Activated naive CD8-positive, alpha-beta T cell treated with anti-CD3 and anti-CD28 coated beads, Interleukin-2, amount 10 ng/mL, durations not matched to agents 7 days and 5 days (primary cell): ENCODE measurements at places on chromosomes 2 and 18. TPM values are rescaled to one million over a fixed set of nuclear protein-coding genes. Genes with fewer than 3 reads are reported as not detected.

The SLC19A3 gene
- not detected for total RNA-seq

GRCh38 chr2:155218292-155218924 is 519.9 kb downstream of the KCNJ3 start:
- DNase-seq = no peak
- no peak overlapping the region for H3K27ac ChIP-seq
- H3K4me3 ChIP-seq = no peak overlapping the region
- no peaks in the 10 kb centered on the region for H3K36me3 ChIP-seq
- no peaks in the 10 kb centered on the region for H3K27me3 ChIP-seq

The LYPD6B gene
- not detected for total RNA-seq

DNA sequence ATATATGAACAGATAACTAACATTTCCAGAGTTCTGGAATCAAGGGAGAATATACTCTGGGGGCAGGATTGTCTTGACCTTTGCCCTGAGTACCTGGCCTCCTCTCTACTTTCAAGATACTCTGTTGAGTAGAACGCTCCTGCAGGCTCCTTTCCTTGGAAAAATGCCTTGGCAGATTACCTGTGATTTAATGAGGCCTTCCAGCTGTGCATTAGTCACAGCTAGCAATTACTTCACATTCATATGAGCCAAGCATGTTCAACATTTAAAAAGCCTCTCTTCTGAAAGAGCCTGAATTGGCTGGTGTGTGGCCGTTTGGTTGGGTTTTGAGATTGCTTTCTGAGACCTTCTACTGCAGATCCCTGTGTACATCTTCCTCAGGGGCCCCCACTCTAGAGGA is 142.2 kb downstream of the PLCL1 start:
- H3K27ac ChIP-seq = no peak overlapping the region
- no peak overlapping the region for H3K4me3 ChIP-seq
- no peak for DNase-seq
- no peaks in the 10 kb centered on the region for H3K36me3 ChIP-seq

GRCh38 chr2:70934981-70935380 is 719 bp upstream of the ATP6V1B1 start:
- H3K36me3 ChIP-seq = no peaks in the 10 kb centered on the region
- H3K4me1 ChIP-seq = peaks cover 3% of the 10 kb centered on the region
- H3K27ac ChIP-seq = no peak overlapping the region
- H3K4me3 ChIP-seq = no peak overlapping the region
- no peak for DNase-seq
